ENCODE measurements at places on chromosomes 3 and 15. TPM values are rescaled to one million over a fixed set of nuclear protein-coding genes. Genes with fewer than 3 reads are reported as not detected.

NRG4 gene
- 0.06 TPM for total RNA-seq

DNA sequence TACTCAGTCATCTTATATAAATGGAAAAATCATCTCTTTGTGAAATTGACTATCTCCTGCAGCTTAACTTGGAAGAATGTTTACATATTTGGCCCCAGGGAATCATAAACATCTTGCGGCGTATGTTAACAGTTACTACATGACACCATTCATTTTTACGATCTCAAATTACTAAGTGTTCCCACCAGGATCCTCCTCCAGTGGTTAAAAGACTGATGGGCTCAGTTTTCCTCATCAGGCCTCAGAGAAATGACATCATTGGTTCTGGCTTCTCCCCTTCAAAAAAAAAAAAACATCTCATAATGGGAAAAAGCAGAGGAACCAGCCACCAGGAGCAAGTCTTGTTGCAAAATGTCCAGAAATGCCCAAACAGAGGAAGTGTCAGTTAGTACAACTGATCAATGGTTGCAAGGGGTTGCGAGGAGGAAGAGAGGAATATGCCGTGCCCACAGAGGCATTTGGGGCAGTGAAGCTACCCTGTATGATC lies 70.5 kb upstream of the LIPC start:
- DNase-seq: no peak

ERC2 gene
- total RNA-seq: not detected

GRCh38 chr3:138148503-138148902 lies 16.3 kb upstream of the A4GNT start:
- no peak for DNase-seq

DNA sequence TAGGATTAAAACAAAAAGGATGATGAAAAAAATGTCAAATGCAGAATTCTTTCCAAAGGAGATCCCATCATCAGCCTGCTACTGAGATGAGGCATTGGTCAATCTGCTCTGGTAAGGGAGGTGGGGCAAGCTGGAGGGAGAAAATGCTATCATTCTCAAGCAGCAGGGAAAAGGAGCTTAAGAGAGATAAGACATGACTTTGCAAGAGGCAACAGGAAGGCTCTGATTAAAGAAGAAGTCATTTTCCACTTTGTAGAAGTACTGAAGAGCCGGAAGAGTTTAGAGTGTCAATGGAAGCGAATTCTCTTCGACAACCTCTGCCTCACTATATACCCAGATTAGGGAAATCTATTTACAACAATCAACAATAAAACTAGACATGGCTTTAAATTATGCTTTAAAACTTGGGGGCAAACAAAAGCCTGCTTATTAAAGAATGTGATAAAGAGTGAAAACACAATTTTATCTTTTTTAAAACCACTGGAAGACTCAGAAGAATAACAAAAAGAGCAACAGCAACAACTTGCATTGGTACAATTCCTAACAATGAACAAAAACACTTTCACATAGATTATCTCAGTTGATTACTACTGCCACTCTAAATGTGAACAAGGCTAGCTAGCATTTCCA lies 81.8 kb upstream of the NANOGP8 start:
- DNase-seq: no peak

GRCh38 chr15:34258151-34258550 lies 33.3 kb downstream of the EMC4 start:
- DNase-seq: no peak

- DNase-seq: no peak
These were observed 167.4 kb downstream of the GAP43 start for GRCh38 chr3:115790759-115791158.

DNA sequence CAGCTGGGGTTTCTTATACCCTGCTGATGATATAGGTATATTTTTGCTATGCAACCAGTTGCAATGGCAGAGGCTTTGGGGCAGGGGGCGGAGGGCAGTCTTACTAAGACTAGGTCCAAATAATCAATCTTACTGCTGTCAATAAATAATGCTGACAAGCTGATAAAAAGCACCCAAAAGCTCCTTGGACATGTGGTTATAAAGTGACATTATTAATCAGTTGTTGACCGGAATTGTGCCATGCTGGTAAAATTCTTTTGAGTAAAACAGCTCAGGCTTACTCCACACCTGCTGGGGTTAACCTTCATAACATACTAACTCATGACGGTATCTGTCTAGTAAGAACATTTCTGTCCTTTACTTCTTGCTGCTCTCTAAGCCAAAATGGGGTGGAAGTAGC lies 101.9 kb downstream of the CHST2 start:
- DNase-seq: no peak

JAGN1 gene
- 26.5 TPM for total RNA-seq

- DNase-seq: no peak
These were observed 127.2 kb upstream of the IL12A start for GRCh38 chr3:159861369-159861987.

DNA sequence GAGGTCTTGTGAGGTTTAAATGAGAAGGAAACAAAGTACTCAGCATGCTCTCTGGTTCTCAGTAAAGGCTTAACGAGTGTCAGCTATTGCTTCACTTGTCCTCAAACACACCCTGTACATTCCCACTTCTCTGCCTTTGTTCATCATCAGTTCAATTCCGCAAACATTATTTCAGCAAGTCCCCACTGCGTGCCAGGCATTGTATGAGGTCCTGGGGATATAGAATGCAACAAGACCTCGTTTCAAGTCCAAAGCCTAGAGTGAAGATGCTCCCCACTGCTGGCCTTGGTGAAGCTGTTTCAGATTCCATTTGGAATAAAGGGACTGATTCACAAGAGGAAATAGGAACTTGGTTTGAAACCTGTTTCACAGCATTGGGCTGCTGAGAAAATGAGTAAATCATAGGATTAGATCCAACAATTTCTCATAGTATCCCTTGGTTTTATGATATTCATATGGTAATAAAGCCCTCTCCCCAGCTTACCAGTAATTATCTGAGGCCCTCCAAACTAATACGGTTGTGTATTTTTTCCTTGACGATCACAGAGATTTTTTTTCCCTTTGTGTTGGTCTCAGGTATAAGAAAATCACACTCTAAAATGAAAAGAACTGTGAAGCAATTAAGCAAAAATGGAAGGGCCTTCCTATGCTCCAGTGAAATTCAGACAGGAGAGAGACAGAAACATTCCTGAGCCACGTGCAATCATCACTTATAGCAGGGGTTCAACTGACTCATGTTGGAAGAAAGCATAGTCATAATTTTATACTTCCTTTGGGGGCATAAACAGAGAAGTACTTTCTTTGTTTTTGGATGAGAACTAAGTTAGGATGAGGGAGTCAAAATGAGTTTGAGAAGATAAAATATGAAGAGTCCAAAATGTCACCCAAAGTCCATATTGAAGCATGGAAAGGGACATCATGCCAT lies 258.6 kb downstream of the RORA start:
- DNase-seq: no peak

- DNase-seq: no peak
These were observed 273.4 kb downstream of the TLE3 start for GRCh38 chr15:69824075-69824876.

All from T-cell (primary cell).